ENCODE measurements at places on chromosomes 12 and 14.

DNA sequence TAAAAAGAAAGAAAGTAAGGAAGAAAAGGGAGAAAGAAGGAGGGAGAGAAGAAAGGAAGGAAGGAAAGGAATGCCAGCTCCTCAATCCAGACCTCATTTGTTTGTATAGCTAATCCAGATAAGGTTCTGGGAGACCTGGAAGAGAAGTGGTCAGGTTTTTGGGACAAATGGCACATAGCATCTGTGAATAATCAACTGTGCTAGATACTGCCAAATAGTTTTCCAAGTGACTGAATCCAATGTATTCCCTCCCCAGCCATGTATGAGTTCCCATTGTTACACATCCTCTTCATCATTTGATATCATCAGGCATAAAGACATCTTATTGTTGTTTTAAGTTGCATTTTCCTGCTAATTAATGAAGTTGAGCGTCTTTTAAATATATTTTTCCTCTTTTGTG lies 18.6 kb upstream of the PTGR2 start:
- DNase-seq, result no peak

DNA sequence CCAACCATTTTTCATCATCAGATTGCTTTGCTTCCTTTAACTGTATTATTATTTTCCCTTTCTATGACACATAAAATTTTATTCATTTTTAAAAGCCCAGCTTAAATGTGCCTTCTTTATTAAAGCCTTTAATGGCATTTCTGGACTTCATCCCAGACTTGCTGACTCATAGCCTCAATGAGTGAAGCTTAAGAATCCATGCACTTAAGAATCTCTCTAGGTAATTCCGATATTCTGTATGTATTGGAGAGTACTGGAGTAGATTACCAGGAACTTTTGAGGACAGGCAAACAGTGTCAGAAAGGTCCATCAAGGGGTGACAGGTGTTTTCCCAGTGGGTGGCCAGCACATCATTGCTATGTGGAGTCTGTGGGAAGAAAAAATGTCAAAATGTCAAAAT lies 107.9 kb downstream of the PTPRQ start:
- no peak for DNase-seq

- no peak for DNase-seq
Measured at GRCh38 chr14:100554082-100554677, 33.0 kb downstream of the BEGAIN start.

GRCh38 chr14:105018414-105018813 lies 2.5 kb downstream of the CDCA4 start:
- no peak for DNase-seq

- DNase-seq, result no peak
Measured at GRCh38 chr12:130339951-130340350, 2.3 kb downstream of the PIWIL1 start.

DNA sequence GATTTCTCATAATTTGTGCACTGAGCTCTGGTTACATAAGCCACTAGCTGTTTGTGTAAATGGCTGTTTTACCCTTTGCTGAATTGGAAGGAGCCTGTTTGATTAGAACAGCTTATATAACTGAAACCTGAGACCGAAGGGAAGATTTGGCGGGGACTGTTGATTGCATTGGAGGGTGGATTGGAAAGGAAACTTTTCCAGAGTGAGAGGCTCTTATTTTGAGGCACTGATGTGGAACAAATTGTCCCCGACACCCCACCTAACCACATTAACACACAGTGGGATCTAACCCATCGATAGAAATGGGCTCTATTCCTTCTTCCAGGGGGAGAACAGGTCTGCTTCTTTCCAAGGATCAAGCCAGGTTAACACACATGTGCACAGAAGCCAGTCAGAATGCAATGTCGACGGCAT lies 51.7 kb downstream of the TMEM30B start:
- no peak for DNase-seq

DNA sequence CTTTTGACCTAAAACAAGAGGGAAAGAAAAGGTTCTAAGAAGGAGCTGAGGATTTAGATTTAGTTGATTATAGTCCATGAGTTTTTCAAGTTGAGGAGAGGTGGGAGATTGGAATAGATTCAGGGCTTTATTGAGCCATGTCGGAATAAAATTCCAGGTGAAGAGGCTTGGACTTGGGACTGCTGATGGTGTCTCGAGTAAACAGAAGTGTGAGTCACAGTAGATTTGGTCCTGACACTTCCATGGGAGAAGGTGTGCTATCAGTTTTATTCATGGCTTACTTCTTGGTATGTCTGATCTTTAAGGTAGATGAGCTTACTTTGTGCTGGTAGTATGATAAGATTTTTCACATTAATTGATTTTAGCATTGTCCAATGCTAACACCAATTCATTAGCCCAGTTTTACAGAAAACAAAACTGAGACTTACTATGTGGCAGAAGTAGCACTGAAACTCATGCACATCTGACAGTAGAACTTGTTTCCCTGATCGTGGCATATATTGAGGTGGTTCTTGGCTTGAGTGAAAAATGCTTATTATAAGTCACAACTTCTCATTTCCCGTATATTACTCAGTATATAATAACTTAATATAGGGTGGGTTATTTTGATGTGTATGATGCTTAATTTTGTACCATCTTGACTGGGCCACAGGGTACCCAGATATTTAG lies 172.4 kb upstream of the IGF1 start:
- DNase-seq, result no peak

DNA sequence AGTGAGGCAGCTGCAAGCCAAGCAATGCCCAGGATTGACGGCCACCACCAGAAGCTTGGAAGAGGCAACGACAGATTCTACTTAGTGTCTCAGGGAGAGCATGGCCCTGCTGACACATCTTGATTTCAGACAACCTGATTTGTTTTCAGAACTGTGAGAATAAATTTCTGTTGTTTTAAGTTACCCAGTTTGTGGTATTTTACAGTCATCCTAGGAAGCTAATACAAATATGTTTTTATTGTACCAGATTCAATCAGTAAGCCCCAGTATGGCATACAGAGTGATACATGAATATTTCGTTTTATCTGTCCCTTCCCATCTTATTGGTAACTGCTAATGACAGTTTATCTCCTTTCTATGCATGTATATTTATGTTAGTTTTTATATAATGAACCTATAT lies 62.3 kb downstream of the SAMD4A start:
- DNase-seq, result no peak

DNA sequence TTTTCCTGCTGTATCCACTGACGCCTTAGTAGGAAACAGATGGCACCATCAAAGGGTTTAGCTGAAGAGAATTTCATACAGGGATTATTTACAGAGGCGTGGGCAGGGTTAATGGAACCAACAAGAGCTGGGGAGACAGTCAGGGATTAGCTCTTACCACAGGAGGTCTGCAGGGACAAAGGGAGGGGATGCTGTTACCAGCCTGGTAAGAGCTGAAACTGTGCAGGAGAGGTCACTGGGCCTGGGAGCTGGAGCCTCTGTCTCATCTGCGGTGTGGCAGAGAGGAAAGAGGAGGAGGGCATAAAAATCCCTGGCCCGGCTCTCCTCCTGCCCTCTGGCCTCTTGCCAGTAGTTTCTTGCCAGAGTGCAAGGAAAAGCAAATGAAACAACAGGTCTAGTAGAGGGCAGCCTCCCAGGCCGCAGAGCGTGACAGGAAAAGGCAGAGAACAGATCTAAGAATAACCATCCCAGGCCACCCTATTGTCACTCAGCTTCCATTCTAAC lies 18.9 kb upstream of the POC1B start:
- peak; percentile 77 for DNase-seq

GRCh38 chr12:28026701-28027100 lies 54.2 kb upstream of the PTHLH start:
- DNase-seq, result peak; percentile 43

All from SHP77 (cell line).